ENCODE measurements at places on chromosomes 12 and 14. TPM values are rescaled to one million over a fixed set of nuclear protein-coding genes. Genes with fewer than 3 reads are reported as not detected.

- no peak overlapping the region for H3K27ac ChIP-seq
- no peak for DNase-seq
- H3K4me1 ChIP-seq = peaks cover 9% of the 10 kb centered on the region
- no peaks in the 10 kb centered on the region for H3K27me3 ChIP-seq
- H3K36me3 ChIP-seq = no peaks in the 10 kb centered on the region
Observed at GRCh38 chr12:59874781-59875180, 279.0 kb downstream of the SLC16A7 start.

SLC10A1 gene
- not detected for total RNA-seq

SIX6 gene
- total RNA-seq = not detected

DNA sequence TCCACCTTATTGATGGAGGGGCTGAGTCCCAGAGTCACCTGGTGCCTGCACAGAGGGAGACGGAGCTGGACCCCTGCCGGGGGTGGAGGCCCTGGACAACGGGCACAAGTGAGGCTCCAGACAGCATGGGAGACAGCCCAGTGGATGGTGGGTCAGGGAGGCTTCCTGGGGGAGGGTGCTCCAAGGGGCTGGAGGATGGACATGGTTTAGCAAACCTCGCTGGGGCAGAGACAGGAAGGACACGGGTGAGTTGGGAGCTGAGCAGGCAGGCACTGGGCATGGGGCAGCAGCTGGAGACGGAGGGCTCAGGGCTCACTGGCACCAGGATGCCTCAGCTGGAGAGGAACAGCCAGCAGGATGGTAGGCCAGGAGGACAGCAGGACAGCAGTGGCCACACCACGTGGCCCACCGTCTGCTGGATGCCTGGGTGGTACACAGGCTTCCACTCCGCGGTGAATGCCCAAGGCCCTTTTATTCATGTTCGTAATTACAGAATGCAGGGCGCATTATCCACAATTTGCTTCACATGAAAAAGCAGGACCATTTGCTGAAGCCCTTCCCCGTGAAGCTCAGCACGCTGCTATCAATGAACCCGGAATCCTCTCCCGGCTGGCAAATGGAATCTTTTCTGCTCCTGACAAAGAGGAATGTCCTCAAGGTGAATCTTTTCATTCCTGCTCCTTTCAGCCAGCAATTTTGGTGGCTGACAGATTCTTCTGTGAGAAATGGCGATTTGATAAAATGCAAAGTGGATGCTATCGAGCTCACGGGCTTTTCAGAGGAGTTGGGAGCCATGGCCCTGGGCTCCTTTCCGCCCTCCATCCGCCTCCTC is 138.1 kb upstream of the C14orf180 start:
- peaks cover 9% of the 10 kb centered on the region for H3K4me1 ChIP-seq
- H3K27me3 ChIP-seq = peaks cover 44% of the 10 kb centered on the region
- DNase-seq = no peak
- no peak overlapping the region for H3K27ac ChIP-seq
- peaks cover 5% of the 10 kb centered on the region for H3K36me3 ChIP-seq

KRT83 gene
- total RNA-seq = not detected

All from Calu3 (cell line).